ENCODE measurements at places on chromosomes 5 and 9.

GRCh38 chr9:99182356-99182755 is 39.4 kb downstream of the ALG2 start:
- no peak for DNase-seq

- DNase-seq = no peak
These were observed 459.9 kb upstream of the RORB start for GRCh38 chr9:74037274-74037673.

DNA sequence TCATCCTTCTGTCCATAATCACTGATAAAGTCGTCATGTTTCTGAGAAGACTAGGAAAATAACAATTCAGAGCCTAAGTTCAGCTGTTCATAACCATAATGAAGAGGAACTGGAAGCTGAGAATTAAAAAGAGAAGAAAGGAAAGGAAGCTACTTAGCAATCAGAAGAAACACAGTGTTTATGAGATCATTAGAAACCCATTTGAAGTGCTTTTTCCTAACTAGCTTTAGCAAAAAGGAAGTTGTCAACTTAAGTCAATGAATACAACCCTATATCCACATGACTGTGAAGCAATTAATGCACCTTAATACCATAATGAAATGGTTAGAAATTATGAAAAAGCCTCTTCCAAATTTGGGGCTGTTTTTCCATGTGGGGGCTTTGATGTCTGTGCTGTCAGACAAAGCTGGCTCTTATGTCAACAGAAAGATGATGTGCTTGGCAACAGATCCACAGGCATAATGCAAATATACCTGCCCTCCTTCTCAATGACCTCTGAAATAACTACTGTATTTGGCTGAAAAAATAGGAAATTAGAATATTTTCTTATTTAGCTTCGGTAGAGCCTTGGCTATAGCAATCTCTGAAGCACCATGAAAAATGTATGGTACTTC is 463.5 kb downstream of the RASEF start:
- DNase-seq = no peak

- DNase-seq = peak; percentile 55
These were observed 11.8 kb downstream of the RMI1 start for GRCh38 chr9:83992407-83992806.

DNA sequence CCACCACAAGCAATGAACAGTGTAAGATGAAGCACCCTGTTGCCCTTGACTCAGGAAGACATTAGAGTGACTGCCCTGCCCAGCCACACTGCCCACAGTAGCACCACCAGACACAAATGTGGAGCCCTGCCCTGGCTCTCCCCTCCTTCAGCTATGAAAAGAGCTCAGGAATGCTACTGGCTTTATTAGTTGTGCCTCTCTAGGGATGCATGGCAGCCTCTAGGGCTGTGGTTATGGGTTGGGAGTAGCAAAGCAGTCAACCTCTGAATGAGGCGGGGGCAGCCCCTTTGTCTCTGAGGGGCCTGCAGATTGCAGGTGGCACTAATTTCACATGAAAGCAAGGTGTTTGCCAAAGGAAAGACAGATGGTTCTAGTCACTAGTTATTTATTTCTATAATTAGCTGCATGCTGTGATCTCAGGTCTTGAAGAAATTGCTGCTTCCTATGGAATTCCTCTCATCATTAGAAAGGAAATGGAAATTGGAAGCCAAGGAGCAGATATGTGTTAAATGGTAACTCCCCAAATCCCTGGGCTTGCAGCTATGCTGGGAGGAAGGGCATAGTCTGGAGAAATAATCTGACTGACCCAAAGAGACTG is 259.4 kb downstream of the TLR4 start:
- DNase-seq = no peak

DNA sequence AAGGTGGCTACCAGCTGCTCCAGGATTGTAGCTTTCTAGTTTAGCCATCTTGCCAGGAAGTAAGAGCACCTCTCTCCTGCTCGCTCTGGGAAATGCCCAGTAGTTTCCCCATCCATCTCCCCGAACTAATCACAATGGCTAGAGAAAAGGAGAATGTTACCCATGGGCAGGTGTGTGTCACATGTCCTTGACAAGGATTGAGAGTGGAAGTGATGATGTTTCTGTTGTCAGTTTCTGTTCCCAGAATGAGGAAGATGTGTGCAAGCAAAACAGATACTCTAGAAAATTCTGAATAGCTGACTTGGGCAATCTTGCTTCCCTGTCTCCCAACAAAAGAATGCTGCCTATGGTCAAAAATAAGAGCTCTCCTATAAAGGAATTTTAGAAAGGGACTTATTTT is 429.5 kb downstream of the EBF1 start:
- DNase-seq = no peak

DNA sequence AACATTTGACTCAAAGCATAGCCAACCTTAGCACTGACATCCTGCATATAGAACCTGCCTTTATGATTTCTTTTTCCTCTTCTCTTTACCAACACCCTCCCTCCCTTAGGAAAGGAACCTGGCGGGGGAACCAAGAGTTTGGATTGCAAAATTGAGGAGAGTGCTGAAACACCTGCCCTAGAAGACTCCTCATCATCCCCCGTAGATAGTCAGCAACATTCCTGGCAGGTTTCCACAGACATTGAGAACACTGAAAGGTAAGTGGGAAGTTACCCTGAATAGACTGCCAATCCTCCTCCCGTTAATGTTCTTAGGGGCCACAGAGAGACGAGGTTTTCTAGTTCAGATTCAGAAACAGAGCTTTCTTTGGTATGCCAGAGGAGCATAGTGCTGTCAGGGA is 88.8 kb downstream of the RGS7BP start:
- no peak for DNase-seq

DNA sequence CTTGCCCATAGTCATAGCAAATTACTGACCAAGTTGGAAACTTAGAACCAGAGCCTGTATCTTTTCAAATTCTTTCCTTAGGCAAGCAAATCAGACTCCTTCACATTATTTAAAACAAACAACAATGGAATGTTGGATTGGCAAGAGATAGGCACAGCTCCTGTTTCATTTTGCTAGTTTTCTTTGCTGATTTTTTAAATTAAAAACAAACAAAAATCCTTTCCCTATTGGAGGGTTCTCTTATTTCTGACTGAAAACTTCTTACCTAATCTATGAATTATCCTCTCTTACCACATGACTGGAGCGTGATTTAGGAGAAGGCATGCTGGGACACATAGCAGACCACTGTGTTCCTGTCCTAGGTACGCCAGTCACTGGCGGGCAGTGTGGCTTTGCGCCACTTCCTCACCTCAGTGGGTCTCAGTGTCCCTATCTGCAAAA is 63.0 kb downstream of the TTC39B start:
- no peak for DNase-seq

DNA sequence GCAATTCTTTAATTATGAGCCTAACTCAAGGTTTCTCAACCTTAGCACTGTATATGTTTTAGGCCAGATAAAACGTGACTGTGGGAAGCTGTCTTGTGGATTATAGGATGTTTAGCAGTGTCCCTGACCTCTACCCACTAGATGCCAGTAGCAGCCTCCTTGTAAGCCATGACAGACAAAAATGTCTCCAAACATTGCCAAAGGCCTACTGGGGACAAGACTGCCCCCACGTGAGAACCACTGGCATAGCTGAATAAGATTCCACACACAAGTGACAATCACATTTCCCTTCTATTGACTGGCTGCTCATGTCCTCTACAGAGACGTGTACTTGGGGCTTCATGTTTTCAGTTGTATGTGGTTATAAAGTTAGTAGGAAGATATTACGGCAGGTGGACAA is 55.4 kb downstream of the GOLM1 start:
- no peak for DNase-seq

DNA sequence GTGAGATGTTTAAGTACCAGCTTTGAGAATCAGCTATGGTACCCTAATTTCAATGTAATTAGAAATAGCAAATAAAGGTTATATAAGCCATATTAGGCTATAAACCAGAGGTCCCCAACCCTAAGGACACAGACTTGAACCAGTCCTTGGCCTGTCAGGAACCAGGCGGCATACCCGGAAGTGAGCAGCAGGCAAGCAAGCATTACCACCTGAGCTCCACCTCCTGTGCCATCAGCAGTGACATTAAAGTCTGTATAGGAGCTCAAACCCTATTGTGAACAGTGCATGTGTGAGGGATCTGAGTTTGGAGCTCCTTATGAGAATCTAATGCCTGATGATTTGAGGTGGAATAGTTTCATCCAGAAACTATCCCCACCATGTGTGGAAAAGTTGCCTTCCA is 1009.5 kb downstream of the PTPRD start:
- no peak for DNase-seq

DNA sequence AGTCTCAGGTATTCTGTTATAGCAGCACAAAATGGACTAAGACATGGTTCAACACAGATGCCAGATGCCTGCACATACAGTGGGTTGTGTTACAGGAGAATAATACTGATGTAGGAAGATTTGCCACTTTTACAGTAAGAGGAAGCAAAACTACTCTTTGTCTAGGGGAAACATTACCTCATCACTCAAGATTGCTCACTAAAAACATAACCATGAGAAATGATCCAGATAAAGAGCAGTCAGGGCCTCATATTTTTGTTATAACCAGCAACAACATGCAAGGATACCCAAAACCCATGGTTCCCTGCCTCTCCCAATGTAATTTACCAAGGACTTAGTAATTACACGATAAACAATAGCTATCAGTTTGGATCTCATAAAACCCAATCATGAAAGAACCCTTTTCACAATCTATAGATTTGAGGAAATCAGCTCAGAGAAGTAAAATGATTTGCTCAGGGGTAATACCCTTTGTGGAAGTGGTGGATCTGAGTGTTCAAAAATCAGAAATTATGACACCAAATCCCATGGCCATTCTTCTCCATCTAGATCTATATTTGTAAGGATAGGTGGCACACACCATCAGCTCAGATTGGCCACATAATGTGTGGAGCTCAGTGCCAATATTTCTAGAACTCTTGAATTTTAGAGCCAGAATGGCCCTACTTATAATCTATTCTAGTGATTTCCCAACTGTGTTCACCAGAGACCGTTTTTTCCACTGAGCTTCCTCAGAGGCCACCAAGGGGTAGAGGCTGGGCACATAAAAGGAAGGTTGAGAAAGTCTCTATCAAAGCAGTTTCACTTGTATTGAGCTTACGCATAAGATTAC is 27.8 kb downstream of the DPYSL3 start:
- peak; percentile 44 for DNase-seq
